Stimulated activated CD4-positive, alpha-beta T cell treated with anti-CD3 and anti-CD28 coated beads, TNF-alpha, amount 100 ng/mL, for 1 hour (primary cell): ENCODE measurements at places on chromosomes 5 and 9.

DNA sequence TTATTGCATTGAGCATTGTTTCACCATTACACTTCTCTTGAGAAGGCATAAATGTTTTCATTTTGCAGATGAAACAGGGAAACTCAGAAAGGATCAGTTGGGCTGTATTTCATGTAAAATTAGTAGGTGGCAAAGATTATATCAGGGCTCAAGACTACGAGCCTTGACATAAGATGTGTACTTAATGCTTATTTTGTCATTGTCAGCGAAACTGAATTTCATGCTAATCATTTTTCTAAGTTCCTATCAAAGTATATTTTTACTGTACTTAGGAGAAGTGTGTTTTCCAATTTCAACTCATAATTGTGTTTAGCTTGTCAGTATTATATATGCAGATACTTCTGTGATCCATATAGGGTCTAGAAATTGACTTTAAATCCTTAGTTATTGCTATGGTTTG, 123.8 kb downstream of the FBXL7 start:
- DNase-seq, result no peak

GRCh38 chr9:19804431-19804830, 15.6 kb upstream of the SLC24A2 start:
- no peak for DNase-seq

- DNase-seq, result no peak
These were observed 219.3 kb upstream of the GRIN3A start for GRCh38 chr9:101957705-101958104.

GRCh38 chr5:40801771-40802562, 3.8 kb upstream of the PRKAA1 start:
- DNase-seq, result no peak

DNA sequence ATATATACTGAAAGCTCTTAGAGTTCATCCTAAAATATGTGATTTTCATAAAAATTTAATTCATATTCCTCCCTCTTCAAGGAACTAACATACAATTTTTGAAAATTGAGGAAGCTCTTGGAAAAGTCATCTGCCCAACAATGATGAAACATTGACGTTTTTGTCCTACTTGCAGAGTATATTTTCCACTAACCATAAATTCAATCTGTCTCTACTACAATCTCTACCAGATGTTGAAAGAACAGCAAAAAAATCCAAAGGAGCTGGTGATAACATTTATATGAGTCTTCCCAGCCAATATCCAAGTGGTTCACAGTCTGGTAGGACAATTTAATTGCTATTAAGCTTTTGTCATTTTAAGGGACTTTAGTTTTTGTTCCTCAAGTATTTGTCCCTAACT, 81.1 kb upstream of the NR3C1 start:
- no peak for DNase-seq

- DNase-seq, result no peak
These were observed 588.3 kb upstream of the SGCD start for GRCh38 chr5:155738616-155739015.
